ENCODE measurements at places on chromosomes 7 and 10.

DNA sequence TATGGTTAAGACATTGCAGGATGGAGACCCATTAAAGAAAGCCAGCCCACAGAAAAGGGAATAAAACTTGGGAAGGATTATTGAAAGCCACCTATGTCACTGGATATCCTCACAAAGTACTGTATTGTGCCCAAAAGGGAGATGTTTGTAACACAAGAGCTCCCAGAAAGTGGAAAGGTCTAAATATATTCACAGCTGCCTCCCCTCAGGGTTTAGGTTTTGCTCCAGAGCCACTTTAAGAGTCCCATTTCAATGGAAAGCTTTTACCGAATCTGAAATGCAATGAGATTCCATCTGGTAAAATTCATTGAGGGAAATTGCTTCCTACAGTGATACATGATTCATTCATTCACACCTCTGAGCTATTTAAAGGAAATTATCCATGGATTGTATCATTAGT lies 176.4 kb downstream of the XPNPEP1 start:
- no peak for ATAC-seq

DNA sequence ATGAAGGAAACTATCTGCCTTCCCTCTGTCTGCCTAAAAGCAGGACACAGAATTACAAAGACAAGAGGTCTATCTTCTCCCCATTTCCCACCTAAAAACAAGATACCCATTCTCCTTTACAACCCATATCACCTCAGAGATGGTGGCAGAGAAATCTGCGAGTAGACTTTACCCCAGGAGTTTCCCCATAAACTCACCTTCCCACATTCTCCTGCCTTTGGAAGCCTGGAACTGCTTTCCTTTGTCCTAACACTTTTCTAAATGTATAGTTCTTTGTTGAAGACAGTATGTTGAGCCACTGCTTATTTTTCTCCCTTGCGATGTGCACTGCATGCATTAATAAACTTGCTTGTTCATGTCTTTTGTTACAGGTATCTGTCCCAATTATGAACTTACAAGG lies 8.0 kb downstream of the SHTN1 start:
- no peak for ATAC-seq

GRCh38 chr10:110149259-110149658 lies 58.1 kb upstream of the MXI1 start:
- ATAC-seq, result no peak

- no peak for ATAC-seq
Measured at GRCh38 chr7:50660830-50661175, 95.6 kb upstream of the DDC start.

DNA sequence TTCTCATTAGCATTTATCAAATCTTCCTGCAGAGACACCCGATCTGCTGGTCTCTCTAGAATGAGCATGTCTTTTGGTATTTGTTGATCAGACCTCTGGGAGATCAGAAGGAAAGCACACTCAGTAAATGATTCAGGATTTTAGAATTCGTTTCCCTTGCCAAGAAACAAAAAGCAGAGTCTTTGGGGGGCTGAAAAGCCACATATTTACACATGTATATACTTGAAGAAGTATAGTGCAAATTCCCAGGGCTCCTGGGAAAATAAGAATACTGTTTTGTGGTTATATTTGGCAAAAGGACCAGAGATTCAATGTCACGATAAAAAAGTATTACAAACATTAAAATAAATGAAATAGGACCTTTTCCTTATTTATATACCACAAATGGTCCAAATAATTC lies 100.2 kb downstream of the AGMO start:
- no peak for ATAC-seq

- no peak for ATAC-seq
Measured at GRCh38 chr7:120691915-120692314, 166.0 kb downstream of the TSPAN12 start.

- no peak for ATAC-seq
Measured at GRCh38 chr7:116742641-116743040, 70.6 kb downstream of the MET start.

DNA sequence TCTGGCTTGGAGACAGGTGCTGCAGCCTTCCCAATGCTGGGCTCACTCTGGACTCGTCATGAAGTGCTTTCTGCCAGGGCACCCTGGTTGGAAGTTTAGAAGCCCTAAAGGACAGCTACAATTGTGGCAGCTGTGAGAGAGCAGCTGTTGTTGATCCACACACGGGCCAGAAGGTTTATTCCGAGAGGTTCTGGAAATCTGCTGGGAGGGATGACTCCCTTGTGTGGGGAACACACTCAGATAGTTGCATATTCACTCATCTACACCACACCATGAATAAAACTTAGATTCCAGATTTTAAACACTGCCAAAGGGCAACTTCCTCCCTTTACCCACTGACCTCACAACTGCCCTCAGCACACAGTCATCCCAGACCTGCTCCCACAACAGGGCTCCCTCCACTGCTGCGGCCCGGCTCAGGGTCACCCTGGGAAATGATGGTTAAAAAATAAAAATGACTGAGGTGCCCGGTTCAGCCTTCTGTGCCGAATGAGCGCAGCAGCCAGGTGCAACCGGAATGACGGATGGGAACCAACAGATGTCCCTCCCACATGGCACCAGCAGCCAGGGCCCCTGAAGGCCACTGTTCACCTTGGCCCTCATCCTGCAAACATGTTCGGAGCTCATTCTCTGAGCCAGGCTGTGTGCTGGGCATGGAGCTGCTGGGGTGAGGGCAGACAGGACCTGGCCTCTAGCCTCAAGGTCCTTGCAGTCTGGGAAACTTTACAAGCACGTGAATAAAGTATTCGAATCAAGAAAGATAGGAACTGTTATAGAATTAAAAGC lies 40.2 kb downstream of the ASB13 start:
- no peak for ATAC-seq

- ATAC-seq, result no peak
Measured at GRCh38 chr7:2180081-2180480, 52.7 kb downstream of the MAD1L1 start.

DNA sequence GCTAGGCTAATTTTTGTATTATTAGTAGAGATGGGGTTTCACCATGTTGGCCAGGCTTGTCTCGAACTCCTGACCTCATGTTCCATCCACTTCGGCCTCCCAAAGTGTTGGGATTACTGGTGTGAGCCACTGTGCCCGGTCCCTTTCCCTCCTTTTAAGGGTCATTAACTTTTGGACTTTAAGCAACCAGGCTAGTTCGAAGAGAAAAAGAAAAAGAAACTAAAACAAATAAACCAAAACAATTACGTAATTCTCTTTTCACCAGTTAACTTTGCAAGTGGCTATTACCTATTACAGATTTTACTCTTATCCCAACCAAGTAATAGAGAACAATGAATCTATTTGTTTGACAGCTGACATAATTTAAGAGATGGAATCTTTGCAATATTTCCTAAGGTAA lies 72.8 kb upstream of the SEMA3C start:
- no peak for ATAC-seq

DNA sequence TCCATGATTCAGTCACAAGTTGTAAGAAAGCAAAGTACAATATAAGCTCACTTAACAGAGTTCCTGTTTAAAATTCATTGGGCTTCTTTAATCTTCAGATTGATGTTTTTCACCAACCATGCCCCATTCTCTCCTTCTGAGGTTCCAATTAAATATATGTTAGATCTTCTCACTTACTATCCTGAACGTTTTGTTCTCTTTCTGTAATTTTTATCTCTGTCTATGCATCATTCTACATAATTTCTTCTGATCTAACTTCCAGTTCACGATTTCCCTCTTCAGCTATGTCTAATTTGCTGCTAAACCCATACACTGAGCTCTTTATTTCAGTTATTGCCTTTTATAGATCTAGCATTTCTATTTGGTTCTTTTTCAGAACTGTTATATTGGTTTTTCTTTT lies 28.0 kb upstream of the SPOCK2 start:
- ATAC-seq, result no peak

GRCh38 chr10:89537364-89537763 lies 2.0 kb upstream of the SLC16A12 start:
- ATAC-seq, result no peak

DNA sequence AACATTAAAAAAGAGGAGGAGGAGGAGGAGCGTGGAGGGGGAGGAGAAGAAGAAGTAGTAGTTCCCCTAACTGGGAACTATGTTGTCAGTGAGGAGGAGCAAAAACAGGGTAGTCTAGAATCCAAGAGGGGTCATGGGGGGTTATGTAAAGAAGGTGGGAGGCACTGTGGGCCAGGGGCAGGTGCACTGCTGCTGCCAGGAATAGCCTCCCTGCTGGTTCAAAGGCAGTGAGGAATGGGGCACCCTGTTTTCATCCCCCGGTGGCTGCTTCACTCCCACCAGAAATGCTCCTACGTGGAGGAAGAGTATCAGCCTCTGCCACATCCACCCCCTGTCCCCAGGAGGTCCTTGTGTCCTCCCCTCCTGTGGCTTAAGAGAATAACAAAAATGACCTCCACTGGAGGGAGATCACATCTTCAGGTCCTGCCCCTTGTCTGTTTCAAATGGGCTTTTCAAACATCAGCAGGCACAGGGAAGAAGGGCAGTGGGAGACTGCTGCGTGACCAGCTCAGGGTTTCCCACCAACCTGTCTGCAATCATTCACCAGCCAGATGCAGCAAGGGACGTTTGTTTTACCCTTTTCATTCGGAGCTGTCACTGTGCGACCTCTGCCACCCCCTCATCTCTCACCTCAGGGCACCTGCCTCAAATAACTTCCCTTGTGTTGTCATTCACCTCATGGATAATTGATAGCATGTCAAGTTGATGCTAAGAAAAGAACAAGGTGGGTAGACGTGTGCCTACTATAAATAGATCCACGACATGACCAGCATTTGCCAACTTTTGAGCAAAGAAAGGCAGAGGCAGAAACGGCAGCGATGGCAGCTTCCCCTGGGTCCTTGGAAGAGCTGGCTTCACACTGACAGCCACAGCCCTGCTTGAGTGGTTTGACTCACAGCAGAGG lies 92.6 kb downstream of the DGKI start:
- peak; percentile 21 for ATAC-seq

DNA sequence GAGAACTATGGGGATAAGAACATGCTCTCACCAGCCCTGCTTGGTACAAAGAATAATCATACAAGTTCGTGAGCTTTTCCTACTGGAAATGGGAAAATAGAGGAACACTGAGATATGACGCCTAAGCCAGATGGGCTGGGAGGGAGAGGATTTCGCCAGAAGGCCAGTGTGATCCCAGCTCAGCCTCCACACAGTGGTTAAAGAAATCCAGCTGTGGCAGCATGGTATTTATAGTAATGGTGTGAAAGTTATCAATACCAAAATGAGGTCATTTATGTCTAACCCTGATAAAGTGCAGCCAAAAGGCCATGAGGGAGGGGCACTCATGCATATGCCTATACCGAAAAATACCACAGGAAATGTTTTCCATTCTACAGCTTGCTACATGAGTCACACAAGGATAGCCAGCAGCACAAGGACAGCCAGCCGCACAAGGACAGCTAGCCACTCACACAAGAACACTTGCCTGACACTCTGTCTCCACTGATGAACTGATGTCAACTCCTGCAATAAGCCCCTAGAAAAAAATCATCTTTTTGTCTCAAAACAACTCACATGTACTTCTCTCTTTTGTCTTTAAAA lies 49.4 kb downstream of the FRMPD2 start:
- ATAC-seq, result no peak

GRCh38 chr10:31768467-31768866 lies 160.2 kb downstream of the ARHGAP12 start:
- no peak for ATAC-seq

GRCh38 chr7:151744656-151745638 lies 132.0 kb downstream of the PRKAG2 start:
- peak; percentile 90 for ATAC-seq

GRCh38 chr7:135445690-135446089 lies 64.2 kb downstream of the CNOT4 start:
- ATAC-seq, result no peak

GRCh38 chr7:155358948-155359712 lies 61.5 kb downstream of the INSIG1 start:
- no peak for ATAC-seq

- no peak for ATAC-seq
Measured at GRCh38 chr10:99330347-99330924, 1.3 kb downstream of the CNNM1 start.

DNA sequence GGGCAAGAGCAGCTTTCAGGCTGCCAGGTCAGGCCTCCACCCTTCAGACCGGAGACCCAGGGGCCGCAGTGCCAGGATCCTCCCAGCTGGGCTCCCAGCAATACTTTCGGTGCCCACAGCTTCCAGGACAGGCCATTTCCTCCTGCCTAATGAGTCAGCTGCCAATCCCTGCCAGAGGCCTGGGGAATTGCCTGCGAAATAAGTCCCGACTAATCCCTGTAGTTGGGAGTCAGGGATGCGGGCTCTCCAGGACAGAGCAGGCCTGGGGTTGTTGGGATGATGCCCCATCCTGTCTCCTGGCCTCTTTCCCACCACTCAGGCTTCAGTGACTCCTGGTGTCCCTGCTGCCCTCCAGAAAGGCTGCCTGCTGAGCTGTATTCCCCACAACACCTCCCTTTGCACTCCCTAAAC lies 143.5 kb upstream of the UNC5B start:
- no peak for ATAC-seq

DNA sequence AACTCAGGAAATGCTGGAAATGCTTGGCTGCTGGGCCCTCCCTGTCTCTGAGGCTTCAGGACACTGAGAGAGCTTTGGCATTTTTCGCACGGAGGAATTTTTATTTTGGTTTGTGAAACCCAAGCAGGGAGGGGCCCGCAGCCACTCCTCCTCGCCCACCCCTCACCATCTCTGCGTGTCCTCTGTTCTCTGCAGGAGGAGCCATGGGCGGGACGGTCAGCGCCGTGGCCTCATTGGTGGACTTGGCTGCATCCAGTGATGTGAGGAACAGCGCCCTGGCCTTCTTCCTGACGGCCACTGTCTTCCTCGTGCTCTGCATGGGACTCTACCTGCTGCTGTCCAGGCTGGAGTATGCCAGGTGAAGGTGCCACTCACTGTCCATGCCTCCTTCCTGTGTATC lies 36.8 kb downstream of the SLC29A3 start:
- ATAC-seq, result no peak

DNA sequence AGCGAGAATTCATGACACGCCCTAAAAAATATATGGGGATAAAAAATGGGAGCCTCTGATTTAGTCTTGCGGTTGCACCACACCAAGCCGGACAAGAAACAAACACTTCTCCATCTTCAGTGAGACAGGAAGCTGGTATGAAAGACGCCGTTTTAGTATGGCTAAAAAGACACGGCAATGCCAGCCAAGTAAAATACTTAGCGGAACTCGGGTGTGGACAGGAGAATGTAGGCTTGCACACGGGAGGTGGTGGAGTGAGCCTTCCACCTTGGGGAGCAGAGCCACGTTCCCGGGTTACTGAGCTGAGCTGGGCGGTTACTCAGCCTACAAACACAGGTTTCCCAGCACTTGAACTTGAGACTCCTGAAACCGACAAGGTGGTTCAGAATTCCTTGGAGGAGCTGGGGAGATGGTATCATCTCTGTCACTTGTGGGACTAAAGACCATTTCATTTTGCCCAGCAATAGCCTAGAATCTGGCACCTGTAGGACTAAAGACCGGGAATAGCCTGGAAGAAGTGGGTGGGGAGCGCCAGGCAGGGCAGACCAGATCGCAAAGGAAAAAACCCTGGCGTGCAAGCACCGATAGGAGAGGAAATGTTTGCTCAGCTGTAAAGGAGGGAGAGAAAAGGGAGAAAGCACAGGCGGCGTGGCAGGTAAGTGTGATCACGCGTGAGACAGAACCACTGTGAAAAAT lies 34.8 kb upstream of the SEPHS1 start:
- ATAC-seq, result peak; percentile 21

Data from activated CD4-positive, CD25-positive, alpha-beta regulatory T cell treated with anti-CD3 and anti-CD28 coated beads, Interleukin-2, amount 50 U/mL, for 24 hours (primary cell).